ENCODE measurements at places on chromosomes 11 and 22.

- no peak for DNase-seq
Observed at GRCh38 chr22:30615543-30615954, 8.6 kb downstream of the TCN2 start.

GRCh38 chr22:32486656-32487390 lies 12.2 kb downstream of the FBXO7 start:
- no peak for DNase-seq

GRCh38 chr11:119112314-119113020 lies 5.3 kb downstream of the C2CD2L start:
- no peak for DNase-seq

GRCh38 chr11:28736256-28736655 lies 628.1 kb downstream of the METTL15 start:
- no peak for DNase-seq

DNA sequence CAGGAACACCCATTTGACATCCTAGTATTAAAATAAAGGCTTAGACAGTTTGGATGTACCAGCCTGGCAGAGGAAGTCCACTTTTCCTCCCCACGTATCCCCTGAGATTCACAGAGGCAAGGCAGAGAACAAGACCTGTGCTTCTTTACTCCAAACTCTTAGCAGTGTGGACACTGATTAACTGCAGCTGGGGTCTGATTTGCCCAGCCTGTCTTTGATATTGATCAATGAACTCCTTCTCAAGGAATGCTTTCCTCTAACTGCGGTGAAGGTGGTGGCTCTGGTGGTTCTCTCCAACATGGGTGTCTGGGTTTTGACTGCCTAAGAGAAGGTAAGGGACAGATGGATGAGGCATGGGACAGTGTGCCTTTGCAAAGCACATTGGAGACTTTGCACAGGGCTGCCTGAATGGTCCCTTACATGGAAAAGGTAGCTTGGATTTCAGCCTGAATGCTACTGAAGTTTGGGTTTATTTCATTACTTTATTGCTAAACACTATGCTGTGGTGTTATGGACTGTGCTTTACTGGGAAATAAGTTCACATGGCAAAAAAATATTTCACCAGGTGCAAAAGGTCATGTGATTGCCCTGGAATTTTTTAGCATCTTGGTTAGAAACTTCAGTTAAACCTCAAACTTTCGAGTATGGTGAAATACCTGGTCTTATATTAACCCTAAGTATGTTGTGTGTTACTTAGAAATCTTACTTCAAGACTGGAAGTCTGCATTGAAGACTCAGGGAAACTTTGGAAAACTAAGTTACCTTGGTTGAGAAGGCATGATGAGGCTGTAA lies 1.8 kb downstream of the GAS2 start:
- no peak for DNase-seq

Measured in right kidney (tissue), 9 donors.